Stimulated activated CD4-positive, alpha-beta T cell treated with anti-CD3 and anti-CD28 coated beads, Interleukin-12 subunit alpha, Interleukin-12 subunit beta, amount 100 ng/mL, for 48 hours (primary cell): ENCODE measurements at places on chromosomes 7 and 10.

DNA sequence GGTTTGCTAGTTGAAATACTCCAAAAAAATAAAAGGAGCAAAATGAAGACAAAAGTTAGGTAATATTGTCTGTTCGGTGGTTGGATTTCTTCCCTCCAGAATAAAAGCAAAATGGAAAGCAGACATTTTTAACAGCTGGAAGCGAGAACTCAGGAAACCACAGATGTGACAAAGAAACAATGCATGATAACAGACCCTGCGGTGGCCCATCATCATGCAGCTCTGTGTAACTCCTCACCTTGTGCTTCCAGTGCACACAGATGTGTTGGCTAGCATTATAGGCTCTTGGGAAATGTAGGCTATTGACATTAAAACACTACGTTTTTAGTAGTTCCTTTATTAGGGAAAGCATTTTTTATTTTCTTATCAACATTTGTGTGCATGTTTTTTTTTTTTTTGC is 53.9 kb upstream of the ARL4A start:
- no peak for DNase-seq

DNA sequence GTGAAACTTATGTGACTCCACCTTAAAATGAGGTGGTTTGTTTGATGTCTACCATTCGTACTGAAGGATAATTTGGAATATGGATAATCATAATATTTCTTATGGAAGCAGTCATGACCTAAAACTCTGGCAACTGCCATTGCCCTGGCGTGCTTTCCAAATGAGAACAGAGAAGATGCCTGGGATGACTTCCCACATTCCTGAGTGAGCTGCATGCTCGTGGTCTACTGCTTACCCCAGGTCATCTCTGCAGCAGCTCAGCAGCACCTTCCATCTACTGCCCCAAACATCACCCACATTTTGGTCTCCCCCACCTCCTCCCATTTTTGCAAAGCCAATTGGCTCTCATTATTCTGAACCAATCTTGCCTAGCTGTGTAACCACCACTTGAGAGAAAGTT is 40.1 kb downstream of the LYZL1 start:
- DNase-seq: no peak

DNA sequence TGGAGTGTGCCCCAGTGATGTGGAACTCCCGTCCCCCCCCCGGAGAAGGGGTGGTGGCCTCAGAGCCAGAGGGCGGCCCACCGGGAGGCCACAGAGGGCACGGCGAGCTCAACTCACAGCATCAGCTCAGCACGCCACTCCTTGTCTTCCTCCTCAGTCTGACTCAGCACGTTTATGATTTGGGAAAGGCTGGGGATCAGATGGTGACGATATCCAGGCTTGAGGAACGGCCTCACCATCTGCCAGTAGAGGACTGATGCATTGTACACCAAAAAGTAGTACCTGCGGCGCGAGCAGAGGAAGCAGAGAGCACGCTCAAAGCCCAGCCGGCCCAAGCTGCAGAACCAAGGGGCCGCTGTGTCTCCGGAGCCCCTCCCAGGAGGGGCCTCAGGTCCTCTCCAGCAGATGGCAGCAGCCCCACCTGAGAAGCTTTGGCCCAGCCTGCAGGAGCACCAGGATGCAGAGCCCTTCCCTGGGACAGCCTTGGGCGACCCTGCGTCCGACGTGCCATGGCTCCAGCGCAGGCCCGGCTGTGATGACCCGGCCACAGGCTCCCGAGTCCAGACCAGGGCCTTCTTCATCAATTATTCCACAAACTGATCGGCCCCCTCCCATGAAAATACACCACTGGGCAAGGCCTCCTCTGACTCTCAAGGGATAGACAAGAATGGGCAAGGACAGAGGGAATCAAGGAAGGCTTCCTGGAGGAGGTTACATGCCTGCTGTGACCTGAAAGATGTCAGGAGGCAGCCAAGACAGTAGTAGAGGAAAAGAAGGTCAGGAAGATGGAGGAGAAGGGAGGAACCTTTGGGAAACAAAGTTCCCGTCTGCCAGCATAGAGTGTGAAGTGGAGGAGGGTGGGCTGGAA is 3.7 kb downstream of the CFAP46 start:
- DNase-seq: no peak

DNA sequence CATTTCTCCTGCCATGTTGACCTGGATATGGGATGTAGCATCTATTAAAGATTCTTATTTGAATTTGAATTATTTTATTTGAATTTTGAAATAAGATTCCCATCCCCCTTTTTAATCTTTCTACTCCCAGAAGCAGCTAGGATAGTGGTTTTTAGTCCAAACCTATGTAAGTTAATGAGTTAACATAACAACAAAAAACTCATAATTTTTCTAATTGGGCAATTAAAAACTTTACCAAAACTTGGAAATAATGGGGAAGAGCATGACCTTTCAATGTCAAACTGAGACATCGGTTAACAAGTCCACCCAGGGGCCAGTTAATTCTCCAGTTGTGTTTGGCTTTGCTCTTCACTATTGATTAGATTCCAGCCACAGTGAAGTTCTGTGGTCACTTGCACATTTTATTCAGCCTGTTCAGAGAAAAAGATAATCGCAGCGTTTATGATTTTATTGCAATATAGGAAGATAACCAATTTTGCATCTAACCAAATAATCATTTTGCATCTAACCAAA is 1.2 kb upstream of the FAM13C start:
- no peak for DNase-seq

GRCh38 chr7:30231271-30231670 is 53.1 kb upstream of the ZNRF2 start:
- DNase-seq: no peak

- DNase-seq: no peak
These were observed 214.6 kb upstream of the TPK1 start for GRCh38 chr7:145050415-145050814.

GRCh38 chr7:4861673-4862072 is at the start of gene PAPOLB:
Gene PAPOLB (minus strand): TSS chr7:4862030. CDS start chr7:4861810, 220 bp downstream.
- no peak for DNase-seq

DNA sequence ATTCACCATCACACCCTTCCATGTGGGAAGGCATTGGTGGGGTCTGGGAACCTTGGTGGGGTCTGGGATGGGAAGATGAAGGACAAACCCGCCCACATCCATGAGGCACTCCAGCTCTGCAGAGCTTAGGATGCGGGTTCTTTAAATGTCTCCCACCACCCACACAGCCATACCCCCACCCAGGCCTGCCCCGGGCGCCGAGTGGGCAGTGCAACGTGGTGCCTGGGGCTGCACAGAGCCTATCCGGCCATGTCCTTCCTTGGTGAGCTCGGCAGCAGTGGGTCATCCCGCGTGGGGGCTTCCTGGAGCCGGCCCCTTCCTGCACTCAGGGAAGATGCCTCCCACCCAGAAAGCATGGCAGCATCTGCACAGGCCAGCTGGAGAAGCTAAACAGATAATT is 163.5 kb upstream of the TCERG1L start:
- no peak for DNase-seq

- DNase-seq: no peak
These were observed 250.8 kb downstream of the KCNMA1 start for GRCh38 chr10:77386838-77387237.

DNA sequence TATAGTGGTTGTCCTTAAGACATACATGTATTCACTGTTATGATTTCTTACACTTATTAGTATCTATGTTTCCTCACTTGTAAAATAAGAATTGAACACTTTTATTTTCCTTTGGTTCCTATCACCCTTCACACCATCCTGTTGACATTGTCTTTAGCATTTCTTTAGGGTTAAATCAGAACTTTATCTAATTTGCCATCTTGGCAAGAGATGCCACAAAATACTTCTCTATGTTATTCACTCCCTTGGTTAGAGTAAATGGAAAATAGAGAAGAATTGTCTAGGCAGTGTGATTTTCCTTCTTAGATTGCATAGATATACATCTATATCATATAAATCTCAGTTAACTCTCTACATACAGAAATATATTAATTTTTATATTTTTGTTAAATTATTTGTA is 204.7 kb downstream of the SEMA3D start:
- DNase-seq: no peak

DNA sequence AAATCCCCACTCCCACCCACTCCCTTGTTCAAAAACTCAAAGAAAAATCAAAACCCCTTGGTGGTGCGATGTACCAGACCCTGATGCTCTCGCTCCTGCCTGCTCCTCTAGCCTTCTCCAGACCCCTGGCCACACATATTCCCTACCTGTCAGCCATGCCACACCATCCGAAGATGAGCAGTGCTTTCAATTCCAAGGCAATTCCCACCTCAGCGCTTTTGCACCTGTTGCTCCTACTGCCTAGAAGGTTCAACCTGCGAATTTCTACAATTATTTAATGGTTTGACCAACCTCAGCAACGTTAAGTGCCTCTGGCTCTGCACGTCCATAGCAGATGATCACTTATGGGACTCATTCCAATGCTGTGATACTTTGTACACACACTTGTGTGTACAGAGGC is 11.1 kb downstream of the SLC16A12 start:
- DNase-seq: no peak

GRCh38 chr7:118949031-118949430 is 724.5 kb downstream of the ANKRD7 start:
- DNase-seq: no peak

GRCh38 chr10:76440426-76440825 is 1009.0 kb downstream of the LRMDA start:
- no peak for DNase-seq

DNA sequence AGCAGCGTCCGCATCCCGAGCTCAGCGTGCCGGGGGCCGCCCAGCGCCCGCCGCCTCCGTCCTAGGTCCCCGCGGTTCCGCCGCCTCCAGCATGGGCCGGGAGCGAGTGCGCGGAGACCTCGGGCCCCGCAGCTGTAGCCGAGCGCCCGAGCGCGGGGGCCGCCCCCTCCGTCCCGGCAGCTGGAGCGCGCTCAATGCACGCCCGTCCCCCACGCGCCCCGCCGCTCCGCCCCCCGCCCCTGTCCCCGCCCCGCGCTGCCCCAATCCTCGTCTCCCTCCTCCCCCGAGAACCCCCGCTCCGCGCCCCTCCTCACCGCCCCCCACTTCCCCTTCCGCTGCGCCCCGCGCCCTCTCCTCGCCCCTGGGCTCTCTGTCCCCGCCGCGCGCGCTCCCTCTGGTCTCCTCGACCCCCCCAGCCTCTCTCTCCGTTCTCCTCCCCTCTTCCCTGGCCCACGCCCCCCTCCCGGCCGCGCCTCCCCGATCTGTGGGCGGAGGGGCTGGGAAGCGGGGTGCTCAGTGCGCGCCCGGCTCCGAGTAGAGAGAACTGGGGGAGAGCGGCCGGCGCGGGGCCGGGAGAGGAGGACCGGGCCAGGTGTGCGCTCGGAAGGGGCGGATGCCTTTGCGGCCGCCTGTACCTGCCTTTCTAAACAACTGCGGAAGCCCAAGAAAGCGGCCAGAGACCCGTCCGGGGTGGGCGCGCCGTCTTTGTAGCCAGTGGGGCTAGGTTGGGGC is at the start of gene VIPR2:
TSS of gene VIPR2 (minus strand) at position 110 of the 732 bp plus-strand sequence. CDS start at position 14, 96 bp downstream.
- no peak for DNase-seq

DNA sequence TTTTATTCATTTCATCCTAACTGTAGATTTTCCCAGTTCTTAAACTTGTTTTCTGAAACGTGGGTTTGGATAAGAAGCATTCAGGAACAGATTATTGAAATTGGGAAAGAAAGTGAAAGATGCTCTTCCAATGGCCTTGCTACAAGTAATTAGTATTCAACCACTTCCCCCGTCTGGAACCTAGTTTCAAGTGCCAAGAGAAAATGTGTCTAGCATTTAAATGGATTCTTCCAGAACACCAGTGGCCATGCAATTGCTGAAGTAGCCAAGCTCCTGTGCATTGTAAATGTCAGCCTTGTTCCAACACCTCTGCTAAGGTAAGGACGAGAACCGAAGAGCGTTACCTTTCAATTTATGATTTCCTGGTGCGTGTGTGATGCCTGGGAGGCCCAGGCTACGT is 68.2 kb downstream of the PFKFB3 start:
- no peak for DNase-seq

- DNase-seq: no peak
These were observed 117.2 kb upstream of the SEMA3C start for GRCh38 chr7:81036057-81036456.

DNA sequence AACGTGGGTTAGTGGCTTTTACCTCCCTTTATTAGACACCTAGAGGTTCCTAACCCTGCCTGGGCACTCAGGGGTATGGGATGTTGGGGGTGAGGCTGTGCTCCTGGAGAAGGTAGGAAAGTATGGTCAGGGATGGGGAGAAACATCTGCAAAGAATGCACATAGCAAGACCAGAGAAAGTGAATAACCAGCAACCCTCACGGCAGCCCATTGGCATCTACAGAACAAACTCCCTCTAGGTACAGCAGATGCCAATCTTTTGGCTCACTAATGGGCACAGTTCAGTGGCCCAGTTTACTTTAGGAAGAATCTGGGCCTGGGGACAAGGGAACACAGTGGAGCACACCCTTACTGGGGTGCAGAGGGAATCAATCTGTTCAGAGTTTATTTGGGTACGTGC is 143.9 kb downstream of the JAZF1 start:
- DNase-seq: no peak

DNA sequence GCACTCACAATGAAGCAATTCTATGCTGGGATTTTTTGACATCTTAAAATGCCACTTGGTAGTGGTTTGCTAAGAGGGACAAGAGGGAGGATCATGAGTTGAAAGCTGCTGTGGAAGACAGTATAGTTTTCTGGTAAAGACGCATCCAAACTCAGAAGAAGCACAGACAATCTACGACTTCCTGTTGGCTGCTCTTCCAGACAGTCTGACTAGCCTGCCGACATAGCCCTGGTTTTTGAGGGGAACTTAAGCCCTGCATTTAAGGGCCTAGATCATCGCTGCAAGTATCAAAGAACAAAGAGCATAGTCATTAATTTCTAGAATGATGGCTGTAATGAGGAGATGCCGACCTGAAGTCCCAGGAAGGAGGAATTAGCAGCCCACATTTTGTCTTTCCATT is 99.9 kb upstream of the IKZF1 start:
- DNase-seq: no peak

DNA sequence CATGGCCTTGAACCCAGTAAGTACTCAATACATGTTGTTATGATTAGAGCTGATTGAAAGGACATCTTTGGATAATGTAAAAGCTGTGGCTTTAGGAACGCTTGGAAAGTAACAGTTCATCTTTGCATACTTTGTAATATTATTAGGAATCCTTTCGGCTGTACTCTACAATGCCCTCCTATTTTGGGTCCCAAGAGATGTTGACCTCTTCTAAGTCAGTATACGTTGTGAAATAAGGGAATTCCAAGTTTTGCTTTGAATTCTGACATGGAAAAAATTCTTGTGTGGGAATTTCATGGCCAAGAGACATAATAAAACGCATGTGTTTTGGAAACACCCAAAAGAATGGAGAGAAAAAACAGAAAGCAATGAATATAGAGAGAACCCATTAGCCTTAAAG is 7.7 kb downstream of the AGR3 start:
- no peak for DNase-seq

- DNase-seq: no peak
These were observed 427.0 kb upstream of the VSTM2A start for GRCh38 chr7:54115028-54115763.

- no peak for DNase-seq
These were observed 140.2 kb upstream of the PPP2R2D start for GRCh38 chr10:131760416-131761166.
